Naive thymus-derived CD8-positive, alpha-beta T cell (primary cell): ENCODE measurements at places on chromosomes 13 and 19. TPM values are rescaled to one million over a fixed set of nuclear protein-coding genes. Genes with fewer than 3 reads are reported as not detected.

GRCh38 chr13:19927117-19927748, 31.3 kb upstream of the ZMYM2 start:
- DNase-seq: no peak

GRCh38 chr19:49014123-49014869, 2.6 kb downstream of the LHB start:
- no peak for DNase-seq

DNA sequence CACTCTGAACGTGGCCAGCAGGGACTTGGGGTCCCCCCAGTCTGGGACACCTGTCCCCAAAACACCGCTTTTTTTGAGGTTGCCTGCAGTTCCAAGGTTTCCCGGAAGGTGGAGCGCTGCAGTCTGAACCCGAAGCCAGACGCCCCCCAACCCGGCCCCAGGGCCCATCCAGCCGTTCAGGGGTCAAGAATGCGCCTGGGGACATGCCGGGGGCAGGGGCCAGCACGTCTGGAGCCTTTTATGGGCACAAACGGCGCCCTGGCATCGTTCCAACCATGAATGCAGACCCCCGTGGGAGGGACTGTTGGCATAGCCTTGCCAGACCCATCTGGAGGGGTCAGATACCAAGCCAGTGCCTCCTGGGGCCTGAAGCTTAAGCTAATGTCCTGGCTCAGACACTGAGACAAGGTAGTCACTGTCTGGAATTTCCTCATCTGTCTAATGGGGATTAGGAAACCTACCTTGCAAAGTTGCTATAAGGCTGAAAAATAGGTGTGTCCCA, 6.9 kb downstream of the S1PR5 start:
- peak; percentile 67 for DNase-seq

DNA sequence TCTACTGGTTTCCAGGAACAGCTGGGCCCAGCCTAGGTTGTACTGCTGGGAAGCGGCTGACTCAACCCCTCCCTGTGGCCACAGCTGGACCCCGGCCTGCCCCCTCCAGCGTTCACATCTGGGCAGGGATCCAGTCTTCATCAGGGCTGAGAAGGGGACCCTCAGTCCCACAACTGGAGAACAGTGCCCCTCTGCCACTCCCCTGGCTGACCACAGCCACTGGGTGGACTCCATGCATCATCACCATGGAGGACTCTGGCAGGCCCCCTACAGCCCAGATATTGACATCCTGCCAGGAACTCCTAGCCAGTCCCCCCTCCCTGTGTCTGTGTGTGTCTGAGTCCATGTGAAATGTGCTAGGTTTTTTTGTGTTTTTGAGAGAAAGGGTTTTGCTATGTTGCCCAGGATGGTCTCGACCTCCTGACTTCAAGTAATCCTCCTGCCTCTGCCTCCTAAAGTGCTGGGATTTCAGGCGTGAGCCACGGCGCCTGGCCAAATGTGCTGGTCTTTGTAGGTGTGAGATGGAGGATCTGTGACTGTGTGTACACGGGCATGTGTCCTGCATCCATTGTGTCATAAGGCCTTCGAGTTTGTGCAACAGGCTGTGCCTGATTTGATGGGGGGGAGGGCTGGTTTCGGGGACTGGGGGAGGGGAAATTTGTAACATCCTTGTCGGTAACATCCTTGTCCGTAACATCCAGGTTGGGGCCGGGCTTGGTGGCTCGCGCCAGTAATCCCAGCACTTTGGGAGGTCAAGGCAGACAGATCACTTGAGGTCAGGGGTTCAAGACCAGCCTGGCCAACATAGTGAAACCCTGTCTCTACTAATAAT, 4.0 kb upstream of the HOOK2 start:
- DNase-seq: no peak

DNA sequence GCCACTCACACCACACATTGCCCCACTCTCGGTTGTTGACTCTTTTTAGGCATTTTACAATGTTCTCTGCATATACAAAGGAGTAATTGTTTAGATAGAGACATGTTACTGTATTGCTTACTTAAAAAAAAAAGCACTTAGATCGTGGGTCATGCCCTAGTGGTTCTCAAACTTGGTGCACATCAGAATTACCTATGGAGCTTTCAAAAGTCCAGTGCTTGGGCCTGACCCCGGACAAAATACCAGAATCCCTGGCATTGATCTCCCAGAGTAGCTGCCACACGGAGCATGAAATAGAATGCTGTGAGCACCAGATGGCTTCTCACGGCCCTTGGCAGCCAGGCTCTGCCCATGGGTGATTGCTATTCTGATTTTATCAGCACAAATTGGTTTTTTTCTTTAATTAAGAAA, 20.0 kb downstream of the ACP7 start:
- DNase-seq: no peak

DNA sequence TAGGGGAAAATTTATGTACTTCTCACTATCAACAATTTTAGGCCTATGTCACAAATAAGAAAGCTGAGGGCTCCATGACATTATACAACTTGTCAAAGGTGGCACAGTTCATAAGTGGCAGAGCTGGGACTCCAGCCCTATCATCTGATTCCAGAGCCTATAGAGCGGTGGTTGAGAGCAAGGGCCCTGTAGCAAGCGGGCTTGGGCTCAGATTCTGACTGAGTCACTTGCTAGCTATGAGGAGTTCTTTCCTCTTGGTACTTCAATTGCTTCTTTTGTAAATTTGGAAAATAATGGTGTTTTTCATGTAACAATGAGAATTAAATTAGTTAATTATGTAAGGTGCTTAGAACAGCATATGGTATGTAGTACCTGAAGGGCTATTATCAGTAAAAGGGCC, 28.7 kb upstream of the FAM216B start:
- no peak for DNase-seq

GRCh38 chr19:11949201-11949600, 15.6 kb upstream of the ZNF763 start:
- DNase-seq: no peak

DNA sequence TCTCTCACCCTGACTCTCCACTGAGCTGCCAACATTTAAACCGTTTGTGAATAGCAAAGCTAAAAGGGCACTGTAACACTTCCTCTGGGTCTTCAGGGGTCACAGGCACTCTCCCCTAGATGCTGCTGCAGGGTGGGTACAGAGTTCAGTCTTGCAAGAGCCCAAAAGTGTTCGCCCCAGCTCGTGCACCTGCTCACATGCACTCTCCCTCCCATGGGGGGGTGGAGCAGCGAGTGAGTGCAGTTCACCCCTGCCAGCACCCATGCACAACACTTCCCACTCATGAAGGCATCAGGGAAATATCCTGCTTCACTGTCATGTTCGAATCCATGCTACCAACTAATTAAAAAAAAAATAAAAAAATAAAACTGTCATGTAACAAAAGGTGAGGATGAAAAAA, 950.7 kb upstream of the PRR20A start:
- DNase-seq: no peak

DNA sequence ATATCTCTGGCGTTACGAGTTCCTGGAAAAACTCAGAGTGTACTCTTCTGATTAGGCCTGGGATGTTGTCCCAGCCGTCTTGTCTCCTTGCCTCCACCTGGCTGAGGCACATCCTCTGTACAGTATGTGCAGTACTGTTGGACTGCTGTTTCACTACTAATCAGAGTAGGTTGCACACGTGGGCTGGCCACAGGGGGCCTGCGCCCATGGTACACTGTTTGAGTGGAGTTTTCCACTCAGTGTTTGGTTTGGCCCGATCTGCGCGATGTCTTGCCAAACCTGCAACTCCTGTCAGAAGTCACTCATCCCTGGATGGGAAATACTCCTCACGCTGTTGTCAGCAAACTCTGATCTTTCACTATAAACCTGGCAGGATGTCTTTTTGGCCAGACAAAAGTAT, 189.6 kb upstream of the CSNK1A1L start:
- no peak for DNase-seq

DNA sequence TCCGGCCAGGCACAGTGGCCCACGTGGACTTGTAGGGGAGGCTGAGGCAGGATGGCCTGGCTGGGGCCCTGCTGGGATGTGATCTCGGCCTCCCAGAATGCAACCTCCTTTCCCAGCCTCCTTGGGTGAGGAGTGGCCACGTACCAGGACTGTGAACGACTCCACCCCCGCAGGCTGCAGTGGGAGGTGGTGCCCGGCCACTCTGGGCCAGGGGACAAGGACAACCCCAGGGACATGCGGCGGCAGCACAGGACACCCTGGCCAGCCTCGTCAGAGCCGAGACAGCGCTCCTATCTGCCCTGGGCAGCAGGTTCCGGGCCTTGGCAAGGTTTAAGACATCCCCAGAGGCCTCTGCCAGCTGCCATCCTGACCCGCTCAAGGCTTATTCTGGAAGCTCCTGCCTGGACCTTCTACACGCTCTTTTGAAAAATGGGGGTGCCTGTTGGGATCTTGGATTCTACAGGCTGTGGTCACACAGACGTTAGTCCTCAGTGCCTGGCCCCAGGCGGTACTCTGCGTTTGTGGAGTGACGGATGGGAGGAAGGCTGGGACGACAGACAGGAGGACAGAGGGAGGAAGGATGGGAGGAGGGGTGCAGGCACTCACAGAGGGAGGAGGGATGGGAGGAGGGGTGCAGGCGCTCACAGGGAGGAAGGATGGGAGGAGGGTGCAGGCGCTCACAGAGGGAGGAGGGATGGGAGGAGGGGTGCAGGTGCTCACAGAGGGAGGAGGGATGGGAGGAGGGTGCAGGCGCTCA, 19.9 kb upstream of the CACTIN start:
- no peak for DNase-seq

DNA sequence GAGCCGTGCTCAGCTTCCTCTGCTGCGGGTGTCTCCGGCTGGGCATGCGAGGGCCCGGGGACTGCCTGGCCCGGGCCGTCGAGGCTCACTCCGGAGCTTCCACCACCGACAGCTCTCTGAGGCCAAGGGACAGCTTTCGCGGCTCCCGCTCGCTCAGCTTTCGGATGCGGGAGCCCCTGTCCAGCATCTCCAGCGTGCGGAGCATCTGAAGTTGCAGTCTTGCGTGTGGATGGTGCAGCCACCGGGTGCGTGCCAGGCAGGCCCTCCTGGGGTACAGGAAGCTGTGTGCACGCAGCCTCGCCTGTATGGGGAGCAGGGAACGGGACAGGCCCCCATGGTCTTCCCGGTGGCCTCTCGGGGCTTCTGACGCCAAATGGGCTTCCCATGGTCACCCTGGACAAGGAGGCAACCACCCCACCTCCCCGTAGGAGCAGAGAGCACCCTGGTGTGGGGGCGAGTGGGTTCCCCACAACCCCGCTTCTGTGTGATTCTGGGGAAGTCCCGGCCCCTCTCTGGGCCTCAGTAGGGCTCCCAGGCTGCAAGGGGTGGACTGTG, 1.2 kb downstream of the S1PR4 start:
- DNase-seq: peak; percentile 63

- no peak for DNase-seq
Measured at GRCh38 chr13:99018418-99019180, 40.7 kb upstream of the DOCK9 start.

DNA sequence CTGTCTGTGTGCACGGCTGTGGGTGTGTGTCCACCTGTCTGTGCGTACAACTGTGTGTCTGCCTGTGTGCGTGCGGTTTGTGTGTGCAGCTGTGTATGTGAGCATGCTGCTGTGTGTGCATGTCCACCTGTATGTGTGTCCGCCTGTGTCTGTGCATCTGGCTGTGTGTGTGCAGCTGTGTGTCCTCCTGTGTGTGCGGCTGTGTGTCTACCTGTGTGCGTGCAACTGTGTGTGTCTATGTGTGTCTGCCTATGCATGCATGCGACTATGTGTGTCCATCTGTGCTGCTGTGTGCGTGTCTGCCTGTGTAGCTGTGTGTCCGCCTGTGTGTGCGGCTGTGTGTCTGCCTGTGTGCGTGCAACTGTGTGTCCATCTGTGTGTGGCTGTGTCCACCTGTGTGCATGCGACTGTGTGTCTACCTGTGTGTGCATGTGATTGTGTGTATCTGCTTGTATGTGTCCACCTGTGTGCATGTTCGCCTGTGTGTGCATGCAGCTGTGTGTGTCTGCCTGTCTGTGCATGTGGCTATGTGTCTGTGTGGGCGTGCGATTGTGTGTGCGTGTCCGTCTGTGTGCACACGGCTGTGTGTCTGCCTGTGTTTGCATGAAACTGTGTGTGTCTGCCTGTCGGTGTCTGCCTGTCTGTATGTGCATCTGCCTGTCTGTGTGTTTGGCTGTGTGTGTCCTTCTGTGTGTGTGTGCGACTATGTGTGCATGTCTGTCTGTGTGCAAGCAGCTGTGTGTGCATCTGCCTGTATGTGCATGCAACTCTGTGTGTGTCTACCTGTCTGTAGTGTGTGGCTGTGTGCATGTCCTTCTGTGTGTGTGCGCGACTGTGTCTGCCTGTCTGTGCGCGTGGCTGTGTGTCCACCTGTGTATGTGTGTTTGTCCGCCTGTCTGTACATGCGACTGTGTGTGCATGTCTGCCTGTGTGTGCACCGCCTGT, 57.1 kb upstream of the C13orf46 start:
- no peak for DNase-seq

PLK5 gene
- not detected for polyA plus RNA-seq

SBSN gene
- not detected for polyA plus RNA-seq

CEACAM20 gene
- not detected for polyA plus RNA-seq
